Right ventricle myocardium superior (tissue), 1 donor: ENCODE measurements at places on chromosomes 2 and 18. TPM values are rescaled to one million over a fixed set of nuclear protein-coding genes. Genes with fewer than 3 reads are reported as not detected.

Gene DAW1
- total RNA-seq: 0.13 TPM

Gene DSEL
- total RNA-seq: 1.7 TPM

Gene SCG2
- not detected for total RNA-seq

Gene MPP4
- not detected for total RNA-seq

Gene OTOS
- total RNA-seq: not detected

Gene CDKL4
- not detected for total RNA-seq

Gene MXD1
- total RNA-seq: 5.1 TPM

Gene WNT6
- total RNA-seq: 2.6 TPM

Gene SLC40A1
- 48.2 TPM for total RNA-seq

Gene SRD5A2
- not detected for total RNA-seq

Gene UGT1A4
- total RNA-seq: not detected

Gene NTSR2
- total RNA-seq: 0.19 TPM

Gene ACMSD
- total RNA-seq: not detected

Gene TBR1
- not detected for total RNA-seq

Gene BUB1
- total RNA-seq: 0.65 TPM

Gene VWC2L
- total RNA-seq: not detected

Gene TPRKB
- total RNA-seq: 39.2 TPM

Gene IL36G
- not detected for total RNA-seq
